Fibroblast of the conjunctiva (primary cell): ENCODE measurements at places on chromosomes 6 and 20.
A peak's percentile ranks its signal among the peaks of the same experiment; 100 is the strongest.

GRCh38 chr20:57107208-57107607, 159.2 kb downstream of the BMP7 start:
- no peak for DNase-seq

- DNase-seq, result no peak
Observed at GRCh38 chr6:150230832-150231524, 88.1 kb downstream of the PPP1R14C start.

- DNase-seq, result no peak
Observed at GRCh38 chr6:4561773-4562400, 214.3 kb upstream of the CDYL start.

DNA sequence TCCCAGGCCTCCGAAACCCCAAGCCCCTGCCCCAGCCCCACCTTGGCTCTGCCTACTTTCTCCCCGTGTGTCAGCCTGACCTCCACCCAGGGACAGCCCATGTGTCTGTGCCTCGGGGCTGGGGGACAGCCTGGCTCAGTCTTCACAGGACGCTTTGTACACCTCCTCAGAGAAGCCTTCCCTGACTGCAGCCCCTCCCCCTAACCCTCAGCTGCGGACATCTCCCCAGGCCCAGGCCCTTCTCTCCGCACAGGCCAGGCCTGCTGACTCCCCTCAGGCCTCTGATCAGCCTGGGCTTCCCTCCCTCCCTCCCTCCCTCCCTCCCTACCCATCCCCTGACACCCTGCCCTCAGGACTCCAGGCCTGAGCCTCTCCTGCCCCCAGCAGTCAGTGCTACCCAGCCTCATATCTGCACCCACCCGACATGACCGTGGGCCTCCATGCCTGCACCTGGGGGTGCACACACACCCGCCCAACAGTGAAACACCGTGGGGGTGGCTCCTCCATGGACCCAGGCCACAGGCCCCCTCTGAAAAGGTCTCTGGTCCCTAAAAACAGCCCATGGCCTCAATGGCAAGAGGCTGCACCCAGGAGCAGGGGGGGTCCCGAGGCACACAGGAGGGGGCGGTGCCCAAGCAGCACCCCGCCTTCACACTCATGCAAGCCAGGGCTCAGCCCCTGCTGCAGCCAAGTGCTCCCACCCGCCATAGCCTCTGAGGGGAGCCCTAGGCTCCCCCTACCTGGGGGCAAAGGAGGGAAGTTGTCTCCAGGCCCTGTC, 12.9 kb downstream of the LAMA5 start:
- DNase-seq, result no peak

GRCh38 chr6:126701676-126702560, 362.0 kb downstream of the CENPW start:
- DNase-seq, result no peak

DNA sequence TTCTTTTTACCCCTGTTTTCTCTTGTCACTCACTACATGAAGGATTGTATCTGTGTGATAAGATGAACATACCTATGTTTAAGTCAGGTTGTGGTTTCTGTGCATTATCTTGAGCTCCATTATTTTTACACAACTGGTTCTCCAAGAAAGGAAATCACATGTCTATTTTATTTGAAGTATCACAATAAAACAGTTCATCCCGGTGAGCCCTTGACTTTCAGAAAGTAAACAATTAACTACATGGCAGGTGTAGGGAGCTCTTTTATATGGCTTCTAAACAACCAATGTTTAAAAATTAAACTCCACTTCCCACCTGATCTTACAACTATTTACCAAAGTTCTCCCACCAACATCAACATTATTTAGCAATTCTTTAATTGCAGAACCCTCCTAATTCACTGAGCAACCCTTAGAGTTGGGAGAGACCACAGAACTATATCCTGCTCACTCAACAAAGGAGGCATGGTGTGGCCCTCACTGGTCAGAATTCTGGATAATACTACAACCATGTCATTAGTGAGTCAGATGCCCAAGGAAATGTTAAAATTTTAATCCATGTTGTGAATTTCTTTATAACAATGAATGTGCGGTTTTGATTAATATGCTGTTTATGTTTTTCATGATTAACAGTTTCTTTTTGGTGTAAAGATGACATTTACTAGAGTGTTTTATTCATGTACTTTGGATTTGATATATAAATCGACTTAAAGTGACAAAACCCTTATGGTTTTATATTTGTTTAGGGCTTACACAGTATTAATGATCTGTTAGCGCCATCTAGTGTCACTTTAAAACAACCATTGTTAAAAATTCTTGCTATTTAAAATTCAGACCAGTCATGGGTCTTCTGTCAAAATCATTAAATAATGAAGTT, 50.0 kb upstream of the SCGN start:
- peak; percentile 54 for DNase-seq

DNA sequence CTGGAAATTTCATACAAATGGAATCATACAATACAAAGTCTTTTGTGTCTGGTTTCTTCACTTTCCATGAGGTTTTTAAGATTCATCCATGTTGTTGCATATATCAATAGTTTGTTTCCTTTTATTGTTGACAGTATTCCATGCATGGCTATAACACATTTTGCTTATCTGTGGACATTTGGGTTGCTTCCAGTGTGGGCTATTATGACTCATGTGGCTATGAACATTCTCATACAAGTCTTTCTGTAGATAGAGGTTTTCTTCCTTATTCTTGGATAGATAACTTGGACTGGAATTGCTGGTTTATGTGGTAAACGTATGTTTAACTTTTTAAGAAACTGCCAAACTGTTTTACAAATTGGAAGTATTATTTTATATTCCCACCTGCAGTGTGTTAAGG, 30.0 kb upstream of the KIF6 start:
- DNase-seq, result no peak

- DNase-seq, result peak; percentile 41
Observed at GRCh38 chr20:40654876-40655275, 34.2 kb downstream of the MAFB start.

- no peak for DNase-seq
Observed at GRCh38 chr6:50007819-50008218, 14.0 kb downstream of the DEFB110 start.

- no peak for DNase-seq
Observed at GRCh38 chr20:33635341-33635740, 26.8 kb upstream of the C20orf144 start.

GRCh38 chr6:140276133-140276532, 901.7 kb upstream of the CITED2 start:
- no peak for DNase-seq

- no peak for DNase-seq
Observed at GRCh38 chr6:123810214-123810613, 6.5 kb downstream of the NKAIN2 start.

DNA sequence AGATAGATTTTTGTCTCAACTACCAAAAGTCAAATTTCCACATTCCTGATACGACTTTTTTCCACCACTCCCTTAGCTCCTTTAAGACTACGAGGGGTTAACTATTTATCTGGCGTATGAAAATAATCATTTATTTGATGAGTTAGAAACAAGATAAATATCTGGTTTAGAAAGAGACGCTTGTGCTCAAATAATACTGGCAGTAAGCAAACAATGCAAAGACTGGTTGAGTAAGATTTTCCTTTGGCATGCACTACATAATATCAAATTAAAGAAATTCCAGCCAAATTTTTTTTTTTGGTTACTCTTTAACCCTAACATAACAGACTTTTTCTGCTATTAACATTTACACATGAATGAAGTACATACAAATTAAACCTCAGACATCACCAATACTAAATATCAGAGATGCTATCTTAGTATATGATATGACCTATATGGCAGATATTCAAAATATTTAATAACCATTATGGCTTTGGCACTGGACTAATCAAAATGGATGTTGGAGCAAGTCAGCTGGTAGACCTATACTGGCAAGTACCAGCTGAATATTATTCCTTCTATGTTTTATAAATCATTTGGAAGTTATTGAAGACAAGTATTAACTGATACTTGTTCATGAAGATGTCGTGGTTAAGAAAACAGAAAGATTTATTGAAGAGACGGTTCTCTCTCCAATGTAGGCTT, 345.3 kb downstream of the TFAP2B start:
- no peak for DNase-seq

DNA sequence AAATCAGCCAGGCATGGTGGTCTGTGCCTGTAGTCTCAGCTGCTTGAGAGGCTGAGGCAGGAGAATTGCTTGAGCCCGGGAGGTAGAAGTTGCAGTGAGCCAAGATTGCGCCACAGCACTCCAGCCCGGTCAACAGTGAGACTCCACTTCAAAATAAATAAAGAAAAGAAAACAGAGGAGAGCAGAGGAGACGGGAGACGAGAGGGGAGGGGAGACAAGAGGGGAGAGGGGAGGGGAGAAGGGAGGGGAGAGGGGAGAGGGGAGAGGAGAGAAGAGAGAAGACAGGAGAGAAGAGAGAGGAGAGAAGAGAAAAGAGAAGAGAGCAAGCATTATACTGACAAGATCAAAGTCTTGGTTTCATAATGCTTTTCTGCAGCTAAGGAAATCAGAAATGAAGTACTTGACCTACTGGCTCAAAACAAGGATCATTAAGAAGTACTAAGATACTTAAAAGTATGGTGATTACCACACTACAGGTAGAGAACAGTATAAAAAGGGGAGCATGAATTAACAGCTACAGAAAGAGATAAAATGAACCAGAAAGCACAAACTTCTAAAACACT, 30.5 kb downstream of the FAM8A1 start:
- no peak for DNase-seq

DNA sequence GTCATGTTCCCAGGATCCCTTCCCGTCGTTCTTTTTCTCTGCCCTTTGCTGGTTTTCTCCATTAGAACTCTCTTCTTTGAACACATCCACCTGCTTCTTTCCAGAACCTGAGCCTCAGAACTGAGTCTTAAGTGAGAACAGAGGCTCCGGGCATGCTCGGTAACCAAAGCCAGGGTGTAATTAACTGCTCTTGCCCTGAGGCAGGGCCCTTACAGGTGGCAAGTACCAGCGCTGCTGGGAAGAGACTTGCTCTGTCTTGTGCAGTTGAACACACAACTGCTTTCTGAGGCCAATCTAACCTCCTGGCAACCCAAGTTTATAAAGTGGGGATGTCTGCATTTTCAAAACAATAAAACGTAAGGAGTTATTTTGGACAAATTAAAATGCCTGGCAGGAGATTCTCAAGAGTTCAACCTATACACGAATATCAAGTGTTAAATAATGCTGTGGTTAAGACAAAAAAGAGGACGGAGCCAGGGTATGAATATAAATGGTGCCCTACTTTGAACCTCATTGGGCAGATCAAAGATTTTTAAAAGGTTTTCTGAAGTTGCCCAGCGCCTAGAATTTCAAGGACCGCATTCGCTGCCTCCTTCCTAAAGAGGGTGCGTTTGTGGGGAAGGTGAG, 12.4 kb upstream of the DEK start:
- DNase-seq, result no peak

DNA sequence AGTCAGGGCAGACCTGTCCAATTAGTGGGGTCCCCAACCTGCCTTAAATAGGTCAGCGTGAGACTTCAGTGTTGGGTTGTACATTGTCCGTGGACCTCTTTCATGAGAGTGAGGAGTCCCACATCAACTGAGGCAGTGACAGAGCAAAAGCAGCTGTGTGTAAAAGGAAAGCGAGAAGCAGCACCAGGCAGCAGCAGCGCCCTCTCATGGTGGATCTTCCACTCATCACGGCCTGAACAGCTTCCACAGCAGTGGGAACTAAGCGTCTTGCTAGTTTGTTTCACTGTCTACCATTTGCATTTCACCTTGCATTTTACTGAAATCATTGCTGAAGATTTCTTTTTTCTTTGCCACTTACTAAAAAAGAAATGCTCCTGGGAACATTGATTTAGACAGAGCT, 333.8 kb downstream of the PKHD1 start:
- DNase-seq, result no peak

DNA sequence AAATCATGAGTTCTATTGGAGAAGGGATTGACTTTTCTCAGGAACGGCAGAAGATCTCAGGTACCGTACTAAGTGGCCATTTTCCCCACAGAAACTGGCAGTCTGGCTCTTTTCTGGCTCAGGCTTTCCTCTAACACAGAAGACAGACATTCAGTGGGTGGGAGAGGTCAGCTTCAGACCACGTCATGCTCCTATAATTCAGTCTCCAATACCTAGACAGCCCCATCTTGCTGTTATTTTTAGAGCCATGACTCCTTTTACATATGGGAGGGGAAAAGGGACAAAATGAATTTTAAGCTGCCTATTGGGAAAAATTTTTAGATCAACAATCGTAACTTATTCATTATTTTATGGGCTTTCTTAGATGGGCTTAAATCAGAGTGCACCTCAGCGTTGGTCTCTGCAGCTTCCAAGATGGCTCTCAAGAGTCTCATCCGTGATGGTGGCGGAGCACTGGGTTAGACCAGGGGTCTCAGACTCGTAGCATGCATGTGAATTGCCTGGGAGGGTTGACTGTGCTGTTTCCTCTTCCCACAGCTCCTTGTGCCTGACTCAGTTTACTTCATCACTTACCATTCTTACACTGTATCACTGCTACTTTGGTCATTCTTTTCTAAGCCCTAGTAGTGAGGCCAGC, 86.9 kb downstream of the TCP11 start:
- DNase-seq, result no peak

DNA sequence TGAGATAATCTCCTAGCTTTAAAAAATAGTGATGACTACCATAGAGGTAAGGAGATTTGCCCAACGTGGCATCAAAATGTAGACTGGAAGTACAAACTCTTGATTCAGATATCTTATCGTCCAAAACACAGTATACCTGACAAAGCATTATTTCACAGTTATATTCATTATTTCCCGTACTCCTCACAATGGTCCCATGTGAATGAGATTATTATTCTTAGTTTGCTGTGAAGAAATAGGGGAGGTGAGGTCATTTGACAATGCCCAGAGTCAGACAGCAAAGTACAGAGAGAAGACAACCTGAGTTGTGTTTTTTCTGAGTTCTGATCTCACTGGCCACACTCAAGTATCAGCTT, 1.2 kb upstream of the TFB1M start:
- no peak for DNase-seq

GRCh38 chr6:138089325-138089724, 17.9 kb downstream of the PERP start:
- no peak for DNase-seq

DNA sequence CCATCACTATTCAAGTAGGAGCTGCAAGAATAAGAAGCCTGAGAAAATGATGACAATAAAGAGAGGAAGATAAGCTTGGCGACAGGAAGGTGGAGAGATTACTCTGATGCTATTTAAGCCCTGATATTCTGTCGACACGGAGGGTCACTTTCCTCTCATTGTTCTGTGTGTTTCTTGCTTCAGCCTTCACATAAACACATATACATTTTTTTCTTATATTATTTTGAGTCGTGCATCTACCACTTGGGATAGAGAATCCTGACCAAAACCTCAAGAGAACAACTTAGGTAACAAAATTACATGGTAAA, 10.5 kb downstream of the PTCHD4 start:
- no peak for DNase-seq
